ENCODE measurements at places on chromosomes 13 and 19. TPM values are rescaled to one million over a fixed set of nuclear protein-coding genes. Genes with fewer than 3 reads are reported as not detected.

GRCh38 chr13:113620036-113620796 lies 35.7 kb downstream of the TFDP1 start:
- no peak for DNase-seq

DNA sequence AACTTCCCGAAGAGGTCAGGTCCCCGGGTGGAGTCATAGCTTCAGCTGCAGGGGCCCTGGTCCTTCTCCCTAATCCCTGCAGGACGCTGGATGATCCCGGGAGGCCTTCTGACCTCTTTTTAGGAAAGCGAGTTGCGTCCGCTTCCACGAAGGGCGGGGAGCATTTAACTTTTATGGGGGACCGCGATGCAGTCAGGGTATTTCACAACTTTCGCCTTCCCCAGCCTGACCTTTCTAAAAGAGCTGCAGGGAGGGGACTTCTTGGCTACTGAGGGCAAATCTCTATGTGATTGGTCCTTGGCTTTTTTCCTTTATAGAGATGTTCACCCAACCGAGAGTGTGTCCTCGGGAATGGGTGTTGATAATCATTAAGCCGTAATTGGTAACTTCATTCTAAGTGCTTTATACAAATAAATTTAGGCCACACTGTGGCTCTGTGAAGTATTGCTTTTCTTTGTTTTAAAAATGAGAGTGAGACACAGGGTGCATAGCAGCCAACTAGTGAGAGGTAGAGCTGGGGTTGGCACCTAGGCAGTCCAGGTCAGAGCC lies 778 bp downstream of the ZNF230 start:
- DNase-seq: no peak

DNA sequence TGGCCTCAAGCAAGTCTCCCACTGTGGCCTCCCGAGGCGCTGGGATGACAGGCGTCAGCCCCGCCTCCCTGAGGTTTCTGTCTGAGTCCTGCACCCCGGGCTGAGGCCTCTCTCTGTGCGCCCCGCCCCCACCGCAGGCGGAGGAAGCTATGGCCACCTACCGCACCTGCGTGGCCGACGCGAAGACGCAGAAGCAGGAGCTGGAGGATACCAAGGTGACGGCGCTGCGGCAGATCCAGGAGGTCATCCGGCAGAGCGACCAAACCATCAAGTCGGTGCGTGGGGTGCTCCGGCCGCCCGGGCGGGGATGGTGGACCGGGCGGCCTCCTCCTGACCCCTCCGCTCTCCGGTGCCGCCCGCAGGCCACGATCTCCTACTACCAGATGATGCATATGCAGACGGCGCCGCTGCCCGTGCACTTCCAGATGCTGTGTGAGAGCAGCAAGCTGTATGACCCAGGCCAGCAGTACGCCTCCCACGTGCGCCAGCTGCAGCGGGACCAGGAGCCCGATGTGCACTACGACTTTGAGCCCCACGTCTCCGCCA lies 12.7 kb downstream of the ARHGAP45 start:
- no peak for DNase-seq

DNA sequence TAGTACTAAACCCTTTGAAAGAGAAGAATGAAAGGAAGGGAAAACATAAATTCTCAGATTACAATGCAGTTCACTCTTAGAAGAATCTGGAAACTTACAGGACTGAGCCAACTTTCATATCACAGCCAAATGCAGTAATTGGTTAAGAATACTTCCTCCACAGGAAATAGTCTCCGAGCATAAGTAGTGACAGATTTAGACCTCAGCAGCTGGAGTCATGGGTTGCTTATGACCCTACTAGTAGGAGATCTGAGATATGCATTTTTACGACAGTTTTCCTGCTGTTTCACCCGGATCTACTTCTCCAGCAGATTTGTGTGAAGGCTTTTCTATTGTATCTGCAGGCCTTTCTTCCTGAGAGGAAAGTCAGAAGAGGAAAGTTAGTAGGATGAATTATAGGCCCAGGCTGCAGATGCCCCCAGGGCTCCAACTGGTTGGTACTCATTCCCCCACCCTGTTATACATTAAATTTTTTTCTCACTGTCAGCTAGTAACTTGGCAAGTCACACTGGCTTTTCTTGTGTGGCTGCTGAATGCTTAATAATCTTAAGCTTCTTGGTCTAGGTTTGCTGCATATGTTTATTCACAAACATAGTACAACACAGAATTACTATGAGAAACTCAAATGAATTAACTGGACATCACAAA lies 1241.5 kb upstream of the MIR17HG start:
- peak; percentile 4 for DNase-seq

DNA sequence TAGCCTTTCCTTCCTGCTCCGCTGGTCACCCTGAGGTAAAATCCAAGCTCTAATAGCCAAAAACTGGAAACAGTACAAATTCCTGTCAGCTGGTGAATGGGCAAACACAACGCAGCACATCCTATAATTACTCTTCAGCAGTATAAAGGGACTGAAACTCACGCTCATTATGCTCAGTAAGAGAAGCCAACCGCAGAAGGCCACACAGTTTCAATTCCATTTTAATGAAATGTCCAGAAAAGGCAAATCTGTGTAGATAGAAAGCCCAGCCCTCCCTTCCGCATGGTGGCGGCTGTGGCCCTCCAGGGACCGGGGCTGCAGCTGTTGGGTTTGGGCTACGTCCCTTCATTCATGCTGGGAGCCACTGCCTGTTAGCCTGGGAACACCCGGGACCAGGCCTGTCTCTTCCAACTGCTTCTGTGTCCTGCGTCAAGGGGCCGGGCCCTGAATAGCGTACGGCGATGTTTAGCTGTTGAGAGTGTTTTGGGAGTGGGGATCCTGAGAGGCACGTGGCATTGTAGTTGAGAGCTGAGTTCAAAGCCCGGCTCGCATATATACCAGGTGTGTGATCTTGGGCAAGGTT lies 23.5 kb downstream of the NKPD1 start:
- DNase-seq: no peak

- peak; percentile 3 for DNase-seq
Observed at GRCh38 chr19:29872224-29872731, 60.5 kb downstream of the CCNE1 start.

Gene LYPD3
- 87.9 TPM for total RNA-seq

Gene KIR2DL4
- total RNA-seq: not detected

DNA sequence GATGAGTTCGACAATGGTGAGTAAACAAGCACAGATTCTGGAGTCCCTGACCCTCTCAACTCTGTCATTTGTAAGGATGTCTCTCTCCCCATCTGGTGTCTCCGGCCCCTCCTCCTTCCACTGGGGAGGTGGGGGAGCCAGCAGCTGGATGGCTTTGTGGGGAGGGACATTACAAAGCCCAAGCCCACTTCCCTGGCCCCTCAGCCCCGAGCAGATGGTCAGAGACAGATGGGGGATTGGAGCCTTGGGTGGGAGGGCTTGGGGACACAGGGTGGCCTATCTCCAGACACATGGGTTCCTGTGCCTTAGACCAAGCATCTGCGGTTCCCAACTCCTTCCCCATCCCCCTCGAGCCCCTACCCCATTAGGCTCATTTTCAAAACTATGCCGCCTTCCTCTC lies 2.5 kb downstream of the TIMM50 start:
- DNase-seq: no peak

GRCh38 chr19:6498294-6499036 lies 3.6 kb downstream of the TUBB4A start:
- DNase-seq: no peak

DNA sequence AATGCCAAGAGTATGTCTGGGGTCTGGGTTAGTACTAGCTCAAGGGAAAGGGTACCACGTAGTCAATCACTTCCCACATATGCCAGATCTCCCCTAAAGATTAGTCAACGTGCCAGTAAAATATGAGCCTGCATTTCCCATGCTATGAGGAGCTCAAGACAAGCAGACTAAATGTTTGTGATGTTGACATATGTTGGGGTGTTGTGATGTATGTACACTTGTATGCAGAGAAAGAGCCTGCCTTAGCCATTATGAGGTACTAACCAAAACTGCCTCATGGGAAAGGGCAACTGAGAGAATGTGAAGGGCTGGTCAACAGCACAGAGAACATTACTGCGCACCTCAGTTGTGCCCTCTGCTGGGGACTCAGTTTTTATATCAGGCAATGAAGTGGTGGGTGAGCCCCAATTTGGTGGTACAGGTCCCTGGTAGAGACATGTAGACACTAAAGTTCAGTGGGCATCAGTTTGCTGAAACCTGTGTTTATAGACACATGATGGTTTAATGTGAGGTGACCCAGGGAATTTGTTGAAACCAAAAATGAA lies 287.0 kb downstream of the DCT start:
- peak; percentile 3 for DNase-seq

- no peak for DNase-seq
Observed at GRCh38 chr19:8262431-8262830, 45.7 kb downstream of the CD320 start.

DNA sequence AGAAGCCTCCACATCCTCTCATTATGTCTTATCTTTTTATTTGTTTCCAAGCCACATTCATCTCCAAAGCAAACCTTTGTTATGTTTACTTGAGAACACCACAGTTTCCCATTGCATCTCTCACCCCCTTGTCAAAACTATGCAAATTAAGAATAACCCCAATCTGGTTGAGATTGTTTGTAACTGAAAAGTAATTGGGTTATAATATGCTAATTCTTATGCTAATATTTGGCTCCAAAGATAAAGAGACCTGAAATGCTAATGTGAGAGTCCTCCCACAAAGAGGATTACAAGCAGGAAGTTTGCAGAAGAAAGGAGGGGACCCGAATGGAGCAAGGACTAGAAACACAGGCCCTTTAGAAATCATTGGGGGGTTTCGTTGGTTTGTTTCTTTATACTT lies 92.9 kb upstream of the UBL3 start:
- DNase-seq: no peak

- DNase-seq: no peak
Observed at GRCh38 chr13:80123945-80124344, 217.0 kb downstream of the SPRY2 start.

Gene CEACAM3
- 0.26 TPM for total RNA-seq

DNA sequence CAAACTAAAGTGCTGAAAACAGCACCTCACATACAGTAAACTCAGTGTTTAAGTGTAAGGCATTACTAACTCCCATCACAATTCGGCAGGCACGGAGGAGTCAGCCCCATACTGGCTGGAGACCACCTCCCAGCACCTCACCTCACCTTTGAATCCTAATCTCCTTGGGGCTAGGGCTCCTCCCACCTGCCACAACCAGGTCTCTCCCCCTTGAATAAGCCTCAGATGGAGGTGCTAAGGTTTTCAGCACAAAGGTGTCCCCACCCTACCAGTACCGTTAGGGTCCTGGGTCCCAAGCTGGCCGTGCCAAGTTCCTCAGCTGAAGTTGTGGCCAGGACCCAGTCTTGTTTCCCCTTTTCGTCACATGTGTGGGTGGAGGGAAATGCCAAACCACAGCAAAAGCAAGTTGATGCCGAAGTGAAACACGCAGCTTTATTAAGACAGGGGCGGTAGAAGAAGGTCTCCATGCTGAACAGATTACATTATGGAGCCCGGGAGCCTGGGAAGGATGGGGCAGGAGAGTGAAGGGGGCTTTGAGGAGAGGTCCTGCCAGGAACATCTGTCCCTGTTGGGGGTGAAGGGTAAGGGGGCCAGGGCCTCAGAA lies at the start of gene IGFLR1:
Gene IGFLR1, minus strand, starts transcription at position 332 of the 604 bp plus-strand sequence. CDS start 1,272 bp downstream, outside the sequence.
- no peak for DNase-seq

- DNase-seq: no peak
Observed at GRCh38 chr13:105276571-105276970, 1258.9 kb downstream of the EFNB2 start.

Gene GPR4
- total RNA-seq: not detected

Gene OR7C1
- total RNA-seq: under 0.01 TPM

DNA sequence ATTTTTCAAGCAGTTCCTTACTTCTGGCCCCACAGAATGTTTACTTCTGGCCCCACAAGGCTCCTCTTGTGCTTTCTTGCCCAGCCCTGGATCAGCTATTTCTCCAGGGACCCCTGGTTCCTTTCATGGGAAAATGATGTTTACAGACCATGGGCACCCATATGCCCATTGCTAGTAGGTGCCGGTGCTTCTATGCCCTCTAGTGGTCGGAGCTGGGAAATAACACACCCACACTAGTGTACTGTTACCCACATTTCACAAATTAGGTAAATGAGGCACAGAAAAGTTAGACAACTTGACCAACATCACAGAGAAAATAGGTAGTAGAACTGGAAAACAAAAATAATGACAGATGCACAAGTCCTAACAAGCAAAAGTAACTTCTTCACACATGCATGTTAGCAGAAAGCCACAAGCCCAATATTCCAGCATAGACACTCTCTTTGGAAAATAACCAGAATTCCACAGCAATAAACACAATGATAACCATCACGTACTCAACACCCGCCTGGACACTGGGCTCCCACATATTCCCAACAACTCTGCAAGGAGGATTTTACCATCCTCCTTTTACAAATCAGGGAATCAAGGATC lies 1.3 kb upstream of the CEACAM6 start:
- peak; percentile 37 for DNase-seq

DNA sequence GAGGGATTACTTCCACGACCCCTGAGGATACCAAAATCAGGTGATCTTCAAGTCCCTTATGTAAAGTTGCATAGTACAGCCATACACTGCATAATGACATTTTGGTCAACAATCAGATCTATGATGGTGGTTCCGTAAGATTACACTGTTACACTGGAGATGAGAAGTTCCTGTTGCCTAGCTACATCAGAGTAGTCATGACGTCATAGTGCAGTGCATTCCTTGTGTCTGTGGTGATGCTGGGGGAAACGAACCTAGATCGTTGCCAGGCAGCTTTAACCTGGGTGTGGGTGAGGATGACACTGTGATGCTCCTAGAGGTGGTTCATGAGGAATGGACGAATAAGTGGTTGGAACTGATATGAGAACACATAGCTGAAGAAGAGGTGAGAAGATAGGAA lies 9.1 kb downstream of the ZNF610 start:
- DNase-seq: no peak

Gene TSHZ3
- total RNA-seq: 2.0 TPM

GRCh38 chr19:42247640-42248199 lies 5.3 kb upstream of the GSK3A start:
- DNase-seq: no peak

Gene ACER1
- total RNA-seq: not detected

DNA sequence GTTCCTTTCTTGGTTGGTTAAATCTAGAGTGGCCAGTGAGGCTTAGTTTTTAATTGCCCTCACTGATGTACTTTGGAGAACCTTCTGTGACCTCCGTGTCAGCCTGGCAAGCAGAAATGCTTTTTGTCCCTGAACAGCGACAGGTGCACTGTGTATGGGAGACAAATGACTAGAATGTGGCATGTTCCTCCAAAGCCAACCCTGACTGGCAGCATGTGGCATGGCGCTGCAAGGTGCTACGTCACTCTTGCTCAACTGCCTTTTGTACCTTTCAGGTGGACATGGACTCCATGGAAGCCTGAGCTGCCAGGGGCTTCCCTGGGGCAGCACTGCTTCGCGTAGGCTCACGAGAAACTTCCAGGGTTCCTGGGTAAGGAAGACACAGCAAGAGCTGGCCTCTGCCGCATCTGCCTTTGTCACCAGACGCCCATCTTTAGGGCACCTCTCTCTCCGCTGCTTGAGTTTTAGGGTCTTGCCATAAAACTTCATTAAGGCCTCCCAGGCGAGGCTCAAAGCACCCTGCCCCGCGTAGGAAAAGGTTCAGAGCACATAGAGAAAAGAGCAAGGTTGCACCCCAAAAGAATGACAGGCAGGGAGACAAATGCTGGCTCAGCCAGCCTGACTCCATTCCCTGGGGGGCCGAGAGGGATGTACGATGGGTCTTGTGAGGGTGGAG lies 167.1 kb upstream of the SOX1 start:
- DNase-seq: no peak
